Body of pancreas (tissue), 4 donors: ENCODE measurements at places on chromosomes 7 and 10.

- DNase-seq, result no peak
These were observed 39.7 kb downstream of the AHCYL2 start for GRCh38 chr7:129264534-129264933.

DNA sequence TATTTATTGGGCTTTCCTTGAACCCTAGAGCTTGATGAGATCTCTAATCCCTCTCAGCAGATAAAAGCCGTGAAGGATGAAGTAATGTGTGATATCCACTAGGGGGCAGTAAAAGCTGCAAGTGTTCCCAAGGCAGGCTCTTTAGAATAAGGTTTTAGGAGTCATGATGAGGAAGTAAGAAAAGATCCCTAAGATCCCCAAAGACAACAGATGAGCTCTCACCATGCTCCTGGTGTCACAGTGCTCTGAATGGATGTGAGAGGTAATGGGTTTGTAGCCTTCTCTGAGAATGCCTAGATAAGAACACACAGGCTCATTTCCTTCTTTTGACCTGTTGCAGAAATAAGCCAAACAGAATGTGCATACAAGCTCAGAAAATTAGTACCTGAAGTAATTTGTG lies 70.4 kb upstream of the ITPRID1 start:
- DNase-seq, result no peak

DNA sequence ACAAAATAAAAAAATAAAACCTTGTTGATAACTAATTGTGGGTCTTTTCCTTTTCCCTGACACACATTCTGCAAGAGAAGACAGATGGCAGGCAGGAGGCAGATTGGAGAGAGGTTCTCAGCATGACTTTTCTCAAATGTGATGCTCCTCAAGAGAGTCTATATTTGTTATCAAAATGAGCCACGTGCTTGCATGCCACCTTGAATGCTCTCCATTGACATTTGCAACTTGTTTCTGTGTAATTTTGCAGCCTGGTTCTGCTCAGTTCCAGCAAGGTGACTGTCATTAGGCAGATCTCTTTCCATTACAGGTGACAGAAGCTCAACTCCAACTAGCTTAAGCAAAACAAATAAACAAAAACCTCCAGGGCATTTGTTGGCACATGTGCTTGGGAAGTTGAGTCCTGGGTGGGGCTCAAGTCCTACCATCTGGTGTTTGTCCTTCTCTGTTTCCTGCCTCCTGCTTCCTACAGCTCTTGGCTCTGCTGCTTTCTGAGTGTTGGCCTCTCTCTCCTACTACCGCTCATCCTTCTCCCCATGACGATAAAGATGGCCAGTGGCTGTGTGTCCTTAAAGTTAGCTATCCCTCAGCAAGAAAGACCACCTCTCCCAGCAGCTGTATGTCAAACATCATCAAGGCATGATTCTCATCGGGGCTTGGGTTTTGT lies 56.7 kb downstream of the GRK5 start:
- DNase-seq, result no peak

DNA sequence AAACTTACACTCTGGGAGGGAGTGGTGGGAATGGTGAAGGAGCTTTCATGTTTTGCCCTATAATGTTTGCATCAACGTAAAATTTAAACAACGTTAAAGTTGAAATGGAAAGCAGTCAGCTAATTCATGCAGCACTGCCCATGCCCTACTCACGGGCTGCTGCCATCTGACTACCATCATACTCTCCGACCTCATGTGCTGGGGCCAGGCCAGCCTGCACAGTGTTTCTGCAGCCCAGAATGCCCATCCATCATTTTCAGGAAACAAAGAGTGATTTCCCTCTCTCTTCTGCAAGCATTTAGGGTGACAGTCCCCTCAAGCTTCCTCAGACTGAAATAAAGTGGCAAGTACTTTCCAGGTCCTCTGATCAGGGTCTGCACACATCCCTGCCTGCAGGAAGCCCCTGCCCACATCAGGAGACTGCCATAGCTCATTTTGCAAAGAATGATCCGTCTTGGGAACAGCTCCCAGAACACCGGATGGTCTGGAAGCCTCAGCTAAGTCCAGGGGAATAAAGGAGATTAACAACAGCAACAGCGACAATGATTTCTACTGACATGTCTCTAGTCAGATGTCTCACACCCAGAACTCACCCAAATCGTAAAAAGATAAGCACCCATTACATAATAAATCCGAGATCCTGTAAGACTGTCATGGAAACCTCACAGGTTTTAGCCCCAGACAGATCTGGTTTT lies 40.3 kb downstream of the ARHGAP22 start:
- no peak for DNase-seq

- no peak for DNase-seq
These were observed 10.2 kb downstream of the MAD1L1 start for GRCh38 chr7:2222516-2222915.

DNA sequence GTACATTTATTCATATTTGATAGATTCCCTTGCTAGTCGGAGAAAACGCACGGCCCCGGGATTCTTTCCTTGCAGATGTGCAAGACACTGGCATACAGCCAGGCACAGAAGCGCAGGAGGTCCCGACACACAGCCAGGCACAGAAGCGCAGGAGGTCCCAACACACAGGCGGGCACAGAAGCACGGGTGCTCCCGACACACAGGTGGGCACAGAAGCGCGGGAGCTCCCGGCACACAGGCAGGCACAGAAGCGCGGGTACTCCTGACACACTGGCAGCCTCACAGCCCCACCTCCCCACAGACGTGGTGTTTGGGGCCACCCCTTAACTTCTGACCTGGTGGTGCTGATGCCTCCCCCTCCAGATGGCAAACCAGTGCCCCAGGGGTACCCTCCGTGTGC lies 237.3 kb downstream of the ZMYND11 start:
- no peak for DNase-seq

- peak; percentile 53 for DNase-seq
These were observed 651 bp downstream of the AFAP1L2 start for GRCh38 chr10:114403541-114404161.

- DNase-seq, result no peak
These were observed 43.0 kb upstream of the IMMP2L start for GRCh38 chr7:111605246-111605645.

DNA sequence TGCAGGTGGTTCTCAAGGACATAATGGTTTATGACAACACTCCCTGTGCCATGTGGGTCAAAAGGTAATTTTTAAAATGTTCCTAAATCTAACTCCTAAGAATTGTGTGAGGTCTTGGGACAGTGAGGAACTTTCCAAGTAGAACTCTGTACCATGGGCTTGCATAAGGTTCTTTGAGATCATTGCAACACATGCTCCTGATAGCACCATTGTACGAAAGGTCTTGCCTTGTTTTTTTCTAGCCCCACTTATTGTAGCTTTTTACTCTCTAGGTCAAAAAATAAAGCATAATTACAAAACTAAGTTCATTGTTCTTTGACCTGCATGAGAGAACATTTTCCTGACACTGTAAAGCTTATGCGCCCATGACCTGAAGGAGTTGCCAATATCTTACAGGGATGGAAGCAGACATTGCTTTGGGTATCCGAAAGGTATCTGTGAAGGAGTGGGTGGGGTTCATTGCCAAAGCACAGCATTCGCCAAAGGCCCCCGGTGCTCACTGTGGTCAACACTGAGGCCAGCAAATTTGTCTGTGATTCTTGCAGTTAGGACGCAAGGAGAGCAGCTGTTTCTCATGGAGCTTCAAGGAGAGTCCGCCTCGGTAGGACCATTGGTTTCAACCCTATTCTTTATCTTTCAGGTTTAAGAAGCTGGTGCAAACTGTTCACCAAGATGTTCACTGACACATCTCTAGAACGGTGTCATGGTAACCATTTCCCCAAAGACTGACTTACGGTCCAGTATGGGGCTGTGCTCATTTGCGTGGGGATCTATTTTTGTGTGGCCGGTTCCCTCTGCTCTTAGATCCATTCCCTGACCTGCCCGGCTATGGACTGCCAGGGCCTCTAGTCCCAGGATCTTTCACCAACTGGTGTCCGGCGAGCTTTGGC lies 7.6 kb upstream of the PRKAG2 start:
- no peak for DNase-seq

- DNase-seq, result peak; percentile 40
These were observed 94.0 kb downstream of the ELMO1 start for GRCh38 chr7:37354656-37355131.

- no peak for DNase-seq
These were observed 73.3 kb upstream of the WAC start for GRCh38 chr10:28459453-28460144.

DNA sequence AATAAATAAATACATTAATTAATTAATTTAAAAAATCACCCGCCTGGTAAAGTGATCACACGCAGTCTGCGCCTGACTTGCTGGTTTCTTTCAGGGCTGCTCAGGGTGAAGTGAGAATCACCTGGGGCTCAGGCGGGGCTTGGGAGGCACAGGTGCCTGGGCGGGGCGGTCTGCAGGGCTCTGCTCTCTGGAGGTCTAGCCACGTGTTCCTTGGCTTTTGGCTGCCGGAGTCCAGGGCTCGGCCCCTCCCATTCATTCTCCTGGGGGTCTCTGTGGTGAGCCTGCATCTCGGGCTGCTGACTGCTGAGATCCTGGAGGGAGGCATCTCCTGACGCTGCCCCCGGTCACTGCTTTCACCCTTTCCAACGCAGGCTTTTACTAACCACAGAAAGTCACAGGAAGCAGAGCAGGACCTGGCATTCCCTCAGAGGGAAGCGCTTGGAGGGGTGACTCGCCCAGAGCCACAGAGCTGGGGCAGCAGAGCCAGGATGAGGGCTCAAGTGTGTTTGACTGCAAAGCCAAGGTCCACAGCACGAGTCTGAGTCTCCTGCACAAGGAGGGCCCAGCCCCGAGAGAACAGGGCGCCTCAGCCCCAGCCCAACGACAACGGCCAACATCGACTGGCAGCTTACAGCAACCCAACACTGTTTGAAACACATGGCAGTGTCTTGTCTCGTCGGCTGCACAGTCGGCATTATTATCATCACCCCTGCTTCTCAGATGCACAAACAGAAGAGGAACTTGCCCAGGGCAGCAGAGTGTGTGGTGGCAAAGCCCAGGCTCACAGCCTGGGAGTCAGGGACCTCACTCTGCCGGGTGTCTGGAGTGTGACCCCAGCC lies 22.4 kb upstream of the MNX1 start:
- DNase-seq, result no peak

- DNase-seq, result peak; percentile 46
These were observed 1.8 kb downstream of the SMURF1 start for GRCh38 chr7:99141841-99142726.

GRCh38 chr7:138962561-138963270 lies 18.5 kb downstream of the KIAA1549 start:
- peak; percentile 52 for DNase-seq

- no peak for DNase-seq
These were observed 37.2 kb upstream of the JCAD start for GRCh38 chr10:30096564-30096963.

DNA sequence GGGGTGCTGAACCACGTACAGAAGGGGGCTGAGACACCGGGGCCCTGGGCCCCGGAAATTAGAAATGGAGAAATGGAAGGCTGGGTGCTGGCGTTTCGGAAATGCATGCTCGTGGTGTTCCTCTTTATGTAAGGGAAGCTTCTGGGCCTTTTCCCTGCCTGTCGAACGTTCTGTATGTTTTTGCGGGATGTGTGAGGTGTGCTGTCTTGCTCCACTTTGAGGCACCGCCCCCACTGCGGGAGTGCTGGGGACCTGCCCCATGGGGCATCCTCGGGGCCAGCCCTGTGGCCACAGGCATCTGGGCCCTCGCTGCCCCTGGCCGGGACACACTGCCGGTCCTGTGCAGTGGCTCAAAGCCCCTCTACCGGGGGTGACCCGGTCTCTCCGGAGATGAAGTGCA lies 1.7 kb upstream of the VENTX start:
- no peak for DNase-seq

DNA sequence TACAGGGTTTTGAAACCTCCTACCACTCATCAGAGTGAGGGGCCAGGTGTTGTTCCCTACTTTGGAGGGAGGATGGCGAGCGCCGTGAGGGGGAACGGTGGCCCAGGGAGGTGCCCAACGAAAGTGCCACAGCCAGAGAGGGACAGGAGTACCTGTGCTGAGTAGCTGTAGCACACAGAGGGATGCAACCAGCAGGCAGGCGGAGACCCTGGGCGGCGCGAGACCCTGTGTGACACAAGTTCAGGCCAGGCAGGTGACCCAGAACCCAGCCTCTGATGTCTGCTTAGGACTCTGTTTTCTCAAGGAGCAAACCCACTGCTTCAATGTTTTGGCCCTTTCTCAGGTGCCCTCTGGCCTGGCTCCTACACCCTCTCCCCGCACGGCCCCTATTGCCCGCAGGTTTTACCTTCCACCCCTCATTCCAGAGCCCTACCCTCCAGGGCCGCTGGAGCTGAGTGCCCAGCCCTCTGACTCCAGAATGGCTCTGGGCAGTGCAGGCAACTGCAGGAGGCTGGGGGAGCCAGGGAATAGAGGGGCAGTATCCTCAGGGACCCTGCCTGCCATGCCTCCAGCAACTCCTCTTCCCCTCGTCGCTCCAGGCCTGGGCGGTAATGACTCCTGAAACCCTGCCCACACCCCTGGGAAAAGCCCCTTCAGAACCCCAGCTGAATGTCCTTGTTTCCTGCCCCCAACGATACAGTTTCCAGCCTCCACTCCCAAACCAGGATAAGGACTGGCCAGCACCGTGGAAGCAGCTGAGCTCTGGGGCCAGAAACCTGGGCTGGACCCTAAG lies 164.1 kb upstream of the RHEB start:
- no peak for DNase-seq

DNA sequence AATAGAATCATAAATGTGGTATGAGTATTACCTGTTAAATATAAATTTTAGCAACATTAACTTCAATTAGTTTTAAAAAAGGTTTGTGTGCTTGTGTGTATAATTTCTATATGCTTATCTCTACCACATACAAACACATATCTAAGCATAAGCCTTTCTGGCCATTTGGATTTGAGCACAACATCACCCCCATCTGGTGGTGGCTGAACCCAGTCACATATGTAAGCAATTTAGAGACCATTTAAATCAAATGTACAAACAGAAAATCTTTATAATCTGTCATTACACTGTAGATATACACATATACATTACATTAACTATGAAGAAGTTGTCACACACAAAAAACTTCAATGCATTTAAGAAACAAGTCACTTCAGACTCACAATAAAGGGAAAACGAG lies 31.7 kb downstream of the GPR22 start:
- no peak for DNase-seq

- DNase-seq, result no peak
These were observed 25.6 kb upstream of the PLEKHA1 start for GRCh38 chr10:122348935-122349361.

DNA sequence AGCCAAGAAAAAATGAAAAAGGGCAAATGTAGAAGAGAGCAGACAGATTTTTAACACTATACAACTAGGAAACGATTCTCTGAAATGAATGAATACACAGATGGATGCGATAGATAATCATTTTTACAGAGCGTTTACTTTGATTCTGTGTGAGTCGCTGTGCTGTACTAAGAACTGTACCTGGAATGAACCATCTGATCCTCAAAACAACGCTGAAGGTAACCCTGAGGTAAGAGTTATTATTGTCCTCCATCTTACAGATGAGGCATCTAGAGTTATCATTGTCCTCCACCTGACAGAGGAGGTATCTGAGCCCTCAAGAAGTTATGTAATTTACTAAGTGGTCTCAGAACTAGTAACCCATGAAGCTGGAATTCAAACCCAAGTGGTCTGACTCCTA lies 80.2 kb downstream of the CHCHD3 start:
- no peak for DNase-seq

DNA sequence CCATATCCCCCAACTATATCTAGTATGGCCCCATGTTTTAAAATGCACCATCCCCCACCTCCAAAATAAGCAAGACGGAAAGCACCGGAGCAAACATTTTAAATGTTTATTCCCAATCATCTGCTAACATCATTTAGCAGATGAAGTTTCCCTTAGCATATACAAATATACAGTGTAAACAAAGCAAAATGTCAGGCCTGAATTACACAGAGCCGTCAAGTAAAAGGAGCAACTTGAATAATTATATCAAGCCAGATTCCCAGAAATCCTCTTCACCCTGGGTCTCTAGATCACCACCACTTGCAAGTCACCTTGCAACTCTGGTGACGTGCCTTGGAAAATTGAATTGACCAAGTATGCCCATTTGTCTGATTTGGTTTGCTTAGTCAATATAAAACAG lies 91.6 kb upstream of the COL1A2 start:
- DNase-seq, result no peak
